T-cell (primary cell): ENCODE measurements at places on chromosomes 6 and 20. TPM values are rescaled to one million over a fixed set of nuclear protein-coding genes. Genes with fewer than 3 reads are reported as not detected.

The PRR18 gene
- total RNA-seq = not detected

GRCh38 chr20:63624486-63624885 is 2.4 kb downstream of the GMEB2 start:
- no peak for DNase-seq

- DNase-seq = no peak
Measured at GRCh38 chr6:139954463-139955071, 580.1 kb upstream of the CITED2 start.

DNA sequence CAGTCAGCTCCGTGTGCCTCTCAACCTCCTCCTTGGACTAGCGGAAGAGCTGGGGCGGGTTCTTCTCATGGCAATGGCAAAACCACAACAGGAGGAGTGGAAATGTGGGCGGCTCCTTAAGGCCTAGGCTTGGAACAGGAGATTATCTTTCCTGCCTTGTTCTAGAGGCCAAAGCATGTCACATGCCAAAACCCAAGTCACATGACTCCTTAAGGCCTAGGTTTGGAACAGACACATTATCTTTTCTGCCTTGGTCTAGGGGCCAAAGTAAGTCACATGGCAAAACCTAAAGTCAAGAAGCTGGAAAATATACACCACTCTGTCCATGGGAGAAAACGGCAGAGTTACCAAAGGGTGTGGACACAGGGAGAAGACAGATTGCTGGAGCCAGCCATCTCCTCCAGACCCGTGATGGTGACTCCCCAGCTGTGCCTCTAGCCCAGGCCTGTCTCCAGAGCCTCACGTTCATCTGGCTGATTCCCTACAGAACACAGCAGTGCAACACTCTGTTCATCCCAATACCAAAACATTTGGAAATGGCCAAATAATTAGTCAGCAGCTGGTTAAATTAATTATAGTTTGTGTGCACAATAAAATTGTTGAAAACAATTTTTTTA is 34.2 kb downstream of the ANKRD60 start:
- no peak for DNase-seq

The PDYN gene
- not detected for total RNA-seq

- no peak for DNase-seq
Measured at GRCh38 chr6:30818391-30818841, 65.9 kb upstream of the DDR1 start.

The SOBP gene
- 0.47 TPM for total RNA-seq

GRCh38 chr6:160426136-160426535 is 78.0 kb downstream of the SLC22A3 start:
- DNase-seq = no peak
